ENCODE measurements at places on chromosomes 5 and 9.
A peak's percentile ranks its signal among the peaks of the same experiment; 100 is the strongest.

- no peak for DNase-seq
Observed at GRCh38 chr5:163366757-163367156, 70.6 kb upstream of the CCNG1 start.

- no peak for DNase-seq
Observed at GRCh38 chr9:109919736-109920408, 139.9 kb downstream of the PALM2AKAP2 start.

GRCh38 chr9:506281-506680 is 291.6 kb downstream of the DOCK8 start:
- DNase-seq = no peak

DNA sequence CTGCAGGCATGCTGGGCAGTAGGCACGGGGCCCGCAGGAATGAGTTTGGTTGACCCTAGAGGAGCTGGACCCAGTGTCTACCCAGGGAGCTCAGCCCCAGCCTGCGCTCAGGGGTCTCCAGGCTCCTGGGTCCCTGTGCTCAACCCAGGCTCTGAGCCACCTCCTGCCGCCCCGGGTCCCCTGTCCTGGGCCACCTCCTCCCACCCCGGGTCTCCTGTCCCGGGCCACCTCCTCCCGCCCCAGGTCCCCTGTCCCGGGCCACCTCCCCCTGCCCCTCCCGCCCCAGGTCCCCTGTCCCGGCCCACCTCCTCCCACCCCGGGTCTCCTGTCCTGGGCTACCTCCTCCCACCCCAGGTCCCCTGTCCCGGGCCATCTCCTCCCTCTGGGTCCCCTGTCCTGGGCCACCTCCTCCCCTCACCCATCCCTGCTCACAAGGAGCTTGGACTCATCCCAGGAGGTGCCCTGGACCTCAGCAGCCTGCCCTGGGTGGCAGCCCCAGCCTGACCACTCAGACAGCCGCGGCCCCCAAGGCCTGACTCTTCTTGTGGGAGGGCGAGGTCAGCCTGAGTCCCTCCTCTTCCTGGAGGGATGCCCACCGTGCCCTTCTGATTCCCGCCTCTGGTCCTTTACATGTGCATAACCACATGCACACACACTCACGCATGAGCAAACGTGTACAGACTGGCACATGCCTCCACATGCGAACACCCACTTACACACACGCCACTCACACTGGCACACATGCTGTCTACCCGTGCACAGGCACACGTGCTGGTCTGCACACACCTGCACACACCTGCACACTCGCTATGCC is 2.4 kb downstream of the LCN12 start:
- DNase-seq = no peak

- no peak for DNase-seq
Observed at GRCh38 chr9:129471201-129472019, 149.5 kb downstream of the C9orf50 start.

DNA sequence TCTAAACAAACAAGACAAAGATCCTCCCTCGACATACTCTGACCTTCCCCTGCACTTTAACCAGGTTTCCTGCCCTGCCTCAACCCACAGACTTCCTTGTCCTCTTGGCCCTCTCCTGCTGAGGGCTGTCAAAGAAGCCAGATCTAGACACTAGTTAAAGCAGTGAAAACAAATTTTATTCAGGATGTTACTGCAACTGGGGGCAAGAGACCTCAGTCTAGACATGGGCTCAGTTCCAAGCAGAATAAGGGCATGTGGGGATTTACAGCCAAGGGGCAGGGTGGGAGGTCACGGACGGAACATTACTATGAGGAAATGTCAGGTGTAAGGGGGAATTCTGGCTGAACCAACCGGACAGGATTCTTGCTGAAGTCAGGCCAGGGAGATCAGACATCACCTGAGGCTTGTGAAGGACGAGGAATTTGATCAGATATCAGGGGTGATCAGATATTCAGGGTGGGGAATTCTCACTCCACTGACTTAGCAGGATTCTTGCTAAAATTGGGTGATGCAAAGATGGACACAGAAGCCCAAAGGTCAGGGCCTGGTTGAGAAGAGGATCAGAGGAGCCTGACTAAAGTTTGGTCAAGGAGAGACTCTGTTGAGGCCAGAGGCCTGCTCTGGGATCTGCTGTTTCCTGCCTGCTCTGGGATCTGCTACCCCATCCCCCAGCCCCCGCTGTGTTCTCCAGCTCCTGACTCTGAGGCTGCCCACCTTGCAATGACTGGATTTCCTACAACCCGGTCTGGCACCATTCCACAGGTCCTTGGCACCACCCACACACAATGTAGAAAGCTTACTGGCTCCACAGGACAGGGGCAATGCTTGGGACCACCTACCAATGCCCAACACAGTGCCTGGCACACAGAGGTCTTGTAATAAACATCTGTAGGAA is 21.5 kb downstream of the GABBR2 start:
- no peak for DNase-seq

DNA sequence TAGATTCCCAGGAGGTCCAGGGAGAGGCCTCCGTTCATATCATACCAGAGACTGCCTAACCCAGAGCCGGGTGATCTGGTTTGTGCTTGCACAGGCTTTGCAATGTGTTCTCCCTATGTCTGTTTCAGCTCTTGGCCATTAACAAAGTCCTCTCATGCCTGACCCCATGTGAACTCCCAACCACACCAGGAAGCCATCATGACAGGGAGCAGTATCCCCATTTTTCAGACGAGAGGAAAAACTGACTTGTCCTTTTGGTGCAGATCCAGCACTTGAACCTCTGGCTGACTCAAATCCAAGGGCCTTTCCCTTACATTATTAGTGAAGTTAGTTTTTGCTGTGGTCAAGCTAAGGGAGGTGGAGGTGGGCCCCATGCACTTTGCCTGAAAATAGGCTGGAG is 58.4 kb downstream of the TEX10 start:
- no peak for DNase-seq

GRCh38 chr9:105128908-105129600 is 115.4 kb upstream of the SLC44A1 start:
- no peak for DNase-seq

DNA sequence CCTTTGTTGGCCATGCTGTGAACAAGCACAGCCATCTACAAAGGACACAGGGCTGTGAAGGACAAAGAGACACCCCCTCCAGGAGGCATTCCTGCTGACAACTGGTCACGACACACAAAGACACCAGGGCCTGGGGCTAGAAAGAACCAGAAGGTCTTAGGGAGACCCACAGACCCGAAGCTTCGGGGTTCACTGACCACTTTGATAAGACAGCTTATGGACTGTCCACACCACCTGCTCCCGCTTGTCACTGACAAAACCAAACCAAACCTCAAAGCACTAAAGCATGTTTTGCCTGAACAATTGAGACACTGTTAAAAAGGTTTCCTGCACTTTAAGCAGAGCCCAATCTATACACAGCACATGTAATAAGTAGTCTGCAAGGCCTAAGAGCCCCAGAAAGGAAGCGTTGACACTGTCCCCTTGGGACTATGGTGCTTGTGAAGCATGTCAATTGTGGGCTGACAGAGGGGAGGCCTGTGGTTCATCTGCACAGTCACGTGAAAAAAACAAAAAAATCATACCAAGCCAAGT is 185.0 kb downstream of the GAPVD1 start:
- no peak for DNase-seq

GRCh38 chr9:37746448-37747270 is 6.9 kb upstream of the TRMT10B start:
- no peak for DNase-seq

DNA sequence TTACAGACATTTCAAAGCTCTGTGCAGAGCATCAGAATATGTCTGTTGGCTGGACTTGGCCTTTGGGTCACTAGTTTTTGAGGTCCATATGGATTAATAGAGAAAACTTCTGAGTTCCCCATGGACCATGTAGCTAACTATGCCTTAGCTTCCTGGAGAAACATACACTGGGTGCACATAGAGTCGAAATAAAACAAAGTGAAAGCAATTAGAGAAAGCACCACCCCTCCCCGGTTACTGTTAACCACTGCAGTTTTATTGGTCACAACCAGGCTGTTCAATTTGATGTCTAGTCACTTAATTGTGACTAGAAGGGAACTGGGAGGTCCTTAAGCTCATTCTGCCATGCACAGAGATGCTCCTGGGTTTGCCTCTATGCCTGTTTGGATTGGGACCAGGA is 4.2 kb downstream of the FAM240B start:
- no peak for DNase-seq

DNA sequence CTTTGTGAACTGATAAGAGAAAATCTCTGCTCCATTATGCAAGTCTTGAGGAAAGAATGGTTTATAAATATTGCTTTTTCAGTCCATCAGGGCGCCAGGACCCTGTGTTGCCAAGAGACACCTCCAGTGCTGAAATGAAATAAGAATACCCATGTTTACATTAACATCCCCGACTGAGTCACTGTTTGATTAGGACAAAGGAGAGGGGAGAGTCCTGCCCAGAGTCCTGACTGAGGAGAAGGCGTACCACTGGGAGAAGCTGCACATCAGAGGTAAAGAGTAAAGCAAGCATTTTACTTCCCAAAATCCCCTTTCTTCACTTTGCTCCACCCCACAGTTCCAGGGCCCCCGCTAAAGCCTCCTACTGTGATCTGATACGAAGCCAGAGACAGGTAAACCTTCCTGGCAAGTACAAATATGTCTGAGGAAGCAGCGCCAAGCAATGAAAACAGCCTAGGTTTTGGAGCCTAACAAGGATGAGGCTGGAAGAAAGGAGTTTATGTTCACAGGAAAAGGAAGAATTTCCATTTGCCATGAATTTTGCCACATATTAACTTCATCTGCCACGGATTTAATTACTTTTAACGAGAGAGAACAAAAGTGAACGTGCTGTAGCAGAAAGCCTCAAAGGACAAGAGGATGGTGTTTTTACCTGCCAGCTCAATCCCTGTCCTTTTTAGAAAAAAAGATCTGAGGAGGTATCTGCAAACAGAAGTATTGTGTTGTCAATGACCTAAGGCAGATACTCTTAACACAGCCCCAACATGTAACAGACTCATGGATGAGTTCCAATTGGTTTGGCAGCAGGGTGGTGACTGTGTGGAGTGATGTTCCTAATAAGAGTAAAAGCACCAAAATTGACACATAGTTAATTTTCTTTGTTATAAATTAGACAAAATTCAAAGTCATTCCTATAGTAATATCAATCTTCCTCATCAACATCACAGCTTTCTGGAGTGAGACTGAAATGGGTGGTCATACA is 209.4 kb upstream of the TLE4 start:
- peak; percentile 41 for DNase-seq

DNA sequence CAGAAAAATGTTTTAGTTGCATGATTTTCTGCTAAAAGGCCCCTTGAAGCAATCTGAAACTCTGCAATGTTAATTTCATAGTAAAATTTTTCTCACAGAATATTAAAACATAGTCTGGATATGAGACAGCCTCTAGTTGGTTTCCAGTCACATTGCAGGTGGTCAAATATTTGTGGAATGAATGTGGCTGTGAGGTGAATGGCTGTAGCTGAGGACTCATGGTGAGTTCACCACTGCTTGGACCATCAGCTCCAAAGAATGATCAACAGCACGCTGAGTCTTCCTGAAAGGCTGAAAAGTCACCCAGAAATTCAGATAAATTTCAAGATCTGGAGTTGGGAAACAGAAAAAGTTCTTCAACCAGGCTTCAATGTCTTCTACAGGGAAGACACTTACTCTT is 79.8 kb downstream of the MAT2B start:
- DNase-seq = no peak
